Posterior cingulate gyrus (tissue), 11 donors: ENCODE measurements at places on chromosomes 7 and 10.

GRCh38 chr10:106557053-106557452 lies 607.5 kb downstream of the SORCS1 start:
- DNase-seq: no peak

DNA sequence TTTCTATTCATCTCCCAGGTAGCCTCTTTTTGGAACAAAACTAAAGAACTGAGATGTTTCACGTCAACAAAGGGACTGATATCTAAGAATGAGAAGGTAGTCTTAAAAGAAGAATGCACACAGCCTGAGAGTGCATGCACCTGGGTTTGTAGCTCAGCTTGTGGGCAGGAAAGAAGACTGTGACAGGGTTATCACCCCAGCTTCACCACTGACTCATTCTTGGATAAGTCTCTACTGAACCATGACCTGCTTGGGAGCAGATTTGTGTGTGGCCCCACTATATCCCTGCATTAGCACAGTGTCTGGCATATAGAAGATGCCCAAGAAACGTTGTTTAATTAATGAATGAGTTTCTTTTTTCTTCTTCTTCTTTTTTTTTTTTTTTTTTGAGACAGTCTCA lies 187.5 kb downstream of the GPAM start:
- DNase-seq: no peak

DNA sequence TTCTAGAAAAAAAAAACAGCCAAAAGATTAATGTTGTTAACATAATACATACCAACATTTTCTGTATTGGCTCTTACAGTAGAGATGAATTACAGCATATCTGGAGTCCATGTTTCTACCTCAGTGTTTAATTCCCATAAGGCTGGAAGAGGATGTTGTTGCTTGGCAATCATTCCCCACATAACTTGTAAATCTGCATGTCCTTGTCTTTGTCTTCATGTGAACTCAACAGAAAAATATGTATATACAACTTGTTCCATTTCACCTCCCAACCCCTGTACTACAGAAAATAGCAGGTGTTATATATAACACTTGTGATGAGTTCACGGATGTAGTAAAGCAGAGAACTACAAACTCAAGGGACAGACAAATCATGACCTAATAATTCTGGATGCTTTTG lies 160.9 kb upstream of the SEMA3C start:
- no peak for DNase-seq

GRCh38 chr10:30503700-30504266 lies 69.8 kb downstream of the MAP3K8 start:
- no peak for DNase-seq

DNA sequence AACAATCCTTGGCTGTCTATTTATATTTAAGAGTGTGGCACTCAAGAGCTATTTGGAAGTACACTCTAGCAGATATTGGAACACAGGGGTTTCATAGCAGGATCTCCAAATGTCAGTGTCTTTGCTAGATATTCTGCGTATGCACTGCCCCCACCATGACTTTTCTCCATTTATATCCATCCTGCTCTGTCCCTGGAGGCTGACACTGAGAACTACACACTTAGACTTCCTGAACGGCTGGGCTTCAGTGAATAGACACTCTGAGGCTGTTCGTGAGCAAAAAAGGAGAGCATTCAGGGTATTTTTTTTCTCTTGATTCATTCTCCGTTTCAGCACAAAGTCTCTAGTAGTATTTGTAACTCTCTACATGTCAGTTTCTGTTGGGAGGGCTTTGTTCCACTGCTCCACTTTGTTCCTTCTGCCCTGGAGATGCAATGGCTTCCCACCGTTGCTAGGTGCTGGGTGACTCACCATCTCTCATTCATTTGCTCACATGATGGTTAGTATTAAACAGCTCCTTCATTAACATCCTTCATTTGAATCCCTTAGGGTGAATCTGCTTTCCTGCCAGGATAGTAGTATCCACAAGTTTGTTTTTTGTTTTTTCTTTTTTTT lies 155.9 kb upstream of the SLC13A1 start:
- DNase-seq: no peak

DNA sequence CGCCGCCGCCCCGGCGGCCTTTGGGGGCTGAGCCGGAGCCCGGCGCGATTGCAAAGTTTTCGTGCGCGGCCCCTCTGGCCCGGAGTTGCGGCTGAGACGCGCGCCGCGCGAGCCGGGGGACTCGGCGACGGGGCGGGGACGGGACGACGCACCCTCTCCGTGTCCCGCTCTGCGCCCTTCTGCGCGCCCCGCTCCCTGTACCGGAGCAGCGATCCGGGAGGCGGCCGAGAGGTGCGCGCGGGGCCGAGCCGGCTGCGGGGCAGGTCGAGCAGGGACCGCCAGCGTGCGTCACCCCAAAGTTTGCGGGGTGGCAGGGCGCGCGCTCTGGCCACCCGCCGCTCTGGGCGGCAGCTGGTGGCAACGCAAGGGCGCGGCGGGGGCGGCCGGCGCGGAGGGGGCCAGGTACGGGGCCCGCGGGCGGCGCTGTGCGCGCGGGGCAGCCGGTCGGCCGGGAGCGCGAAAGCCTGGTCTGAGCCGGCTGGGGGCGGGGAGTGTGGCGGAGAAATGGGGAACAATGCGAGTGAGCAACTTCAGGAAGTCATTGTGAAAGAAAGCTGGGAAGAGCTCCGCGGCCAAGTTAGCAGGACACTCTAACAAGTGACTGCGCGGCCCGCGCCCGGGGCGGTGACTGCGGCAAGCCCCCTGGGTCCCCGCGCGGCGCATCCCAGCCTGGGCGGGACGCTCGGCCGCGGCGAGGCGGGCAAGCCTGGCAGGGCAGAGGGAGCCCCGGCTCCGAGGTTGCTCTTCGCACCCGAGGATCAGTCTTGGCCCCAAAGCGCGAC lies at the start of gene IKZF1:
IKZF1 (plus strand) TSS at position 588 of the 782 bp plus-strand sequence. CDS start 14,346 bp downstream, outside the sequence.
- no peak for DNase-seq

DNA sequence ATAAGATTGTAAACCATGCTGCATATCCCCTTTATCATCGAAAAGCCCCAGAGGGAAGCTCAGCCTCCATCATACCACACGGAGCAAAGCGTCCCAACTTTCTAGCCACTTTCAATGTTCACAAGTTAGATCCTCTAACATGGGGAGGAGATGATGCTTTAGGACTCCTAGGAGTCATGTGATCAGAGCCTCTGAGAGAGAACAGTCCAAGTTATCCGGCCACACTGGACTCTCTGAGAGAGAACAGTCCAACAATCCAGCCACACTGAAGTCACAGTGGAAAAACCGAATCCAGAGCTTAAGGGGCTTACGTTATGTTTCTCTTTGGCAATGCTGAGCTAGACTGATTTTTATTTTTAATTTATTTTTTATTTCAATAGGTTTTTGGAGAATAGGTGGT lies 72.5 kb downstream of the MALSU1 start:
- no peak for DNase-seq

DNA sequence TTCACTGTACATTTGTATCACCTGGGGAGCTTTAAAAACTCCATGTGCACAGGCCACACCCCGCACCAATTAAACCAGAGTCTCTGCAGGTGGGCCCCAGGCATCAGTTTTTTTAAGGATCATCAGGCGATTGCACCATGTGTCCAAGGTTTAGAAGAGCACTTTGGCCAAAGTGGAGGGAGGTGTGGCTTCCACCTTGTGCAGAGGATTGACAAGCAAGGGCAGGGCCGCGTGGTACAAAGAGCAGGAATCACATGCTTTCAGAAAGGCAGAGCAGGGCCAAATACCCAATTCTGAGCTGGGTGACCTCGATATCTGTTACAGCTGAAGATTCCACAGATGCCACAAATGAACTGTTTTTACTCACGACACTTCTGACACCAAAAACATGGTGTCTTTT lies 52.4 kb downstream of the NOC3L start:
- DNase-seq: no peak

GRCh38 chr7:151719897-151720242 lies 157.0 kb downstream of the PRKAG2 start:
- peak; percentile 35 for DNase-seq

GRCh38 chr10:690372-691161 lies 1.1 kb upstream of the DIP2C start:
- no peak for DNase-seq

DNA sequence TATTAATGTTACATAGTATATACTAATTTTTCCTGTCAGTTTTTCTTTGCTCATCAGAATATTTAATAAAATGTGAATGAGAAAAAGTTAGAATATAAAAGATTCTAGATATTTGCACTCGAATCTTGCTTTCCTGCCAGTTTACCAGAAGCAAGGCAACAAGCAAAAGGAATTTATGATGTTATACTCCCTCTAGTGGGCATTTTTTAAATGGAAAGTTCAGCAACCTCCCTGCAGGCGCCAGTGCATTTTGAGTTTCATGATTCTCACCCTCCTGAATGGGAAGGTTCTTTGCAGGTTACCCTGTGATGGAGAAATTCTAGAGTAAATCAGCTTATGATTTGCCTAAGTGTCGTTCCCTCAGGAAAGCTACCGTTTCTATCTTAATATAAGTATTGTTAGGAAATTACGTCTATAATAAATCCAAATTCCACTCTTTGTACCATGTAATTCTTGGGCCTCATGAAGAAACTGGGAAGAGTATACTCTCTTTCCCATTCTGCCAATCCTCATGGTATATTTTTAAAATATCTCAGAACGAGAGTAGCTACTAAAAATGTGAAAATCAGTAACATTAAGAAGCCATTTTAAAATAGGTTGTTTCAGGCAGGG lies 350.0 kb downstream of the CRPPA start:
- no peak for DNase-seq

- DNase-seq: no peak
Observed at GRCh38 chr10:130018265-130018664, 54.2 kb upstream of the EBF3 start.

DNA sequence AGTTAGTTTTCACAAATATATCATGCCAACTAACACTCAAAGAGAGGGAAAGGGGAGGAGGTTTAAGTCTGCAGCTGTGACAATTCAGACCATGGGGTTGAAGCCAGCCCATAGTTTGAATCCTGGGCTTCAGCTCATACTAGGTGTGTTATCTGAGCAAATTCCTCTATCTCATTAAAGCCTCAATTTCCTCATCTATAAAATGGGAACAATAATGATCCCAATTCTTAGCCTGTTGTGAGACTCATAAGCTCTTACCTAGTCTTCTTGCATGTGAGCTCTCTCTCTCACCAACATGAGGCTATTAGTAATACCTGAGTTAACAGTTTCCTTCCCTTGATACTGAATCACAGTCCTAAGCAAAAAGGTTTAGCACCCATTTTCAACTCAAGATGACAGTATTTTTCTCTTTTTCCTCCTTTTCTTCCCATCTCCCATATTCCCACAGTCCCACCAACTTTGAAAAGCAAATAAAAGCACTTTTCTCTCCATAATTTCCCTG lies 49.8 kb downstream of the NUDCD3 start:
- DNase-seq: no peak

GRCh38 chr10:50027195-50027594 lies 39.0 kb downstream of the AGAP6 start:
- no peak for DNase-seq

- no peak for DNase-seq
Observed at GRCh38 chr7:95101422-95101821, 194.0 kb downstream of the PPP1R9A start.

DNA sequence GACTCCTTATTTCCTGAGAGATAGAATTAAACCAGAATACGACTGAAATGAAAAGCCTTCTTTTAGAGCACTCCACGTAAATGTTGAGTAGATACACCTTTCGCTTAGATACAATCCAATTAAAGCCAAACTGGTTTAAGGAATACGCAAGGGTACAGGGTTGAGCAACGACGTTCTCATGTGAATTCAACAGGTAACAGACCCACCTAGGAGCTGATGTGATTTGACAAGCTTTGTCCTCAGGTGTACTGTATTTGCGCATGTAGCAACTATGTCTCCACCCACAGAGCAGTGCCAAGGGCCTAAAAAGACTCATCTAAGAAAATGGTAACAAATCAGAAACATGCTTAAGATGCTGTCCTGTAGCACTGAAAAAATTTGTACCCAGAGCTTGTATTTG lies 139.6 kb downstream of the GATA3 start:
- no peak for DNase-seq

DNA sequence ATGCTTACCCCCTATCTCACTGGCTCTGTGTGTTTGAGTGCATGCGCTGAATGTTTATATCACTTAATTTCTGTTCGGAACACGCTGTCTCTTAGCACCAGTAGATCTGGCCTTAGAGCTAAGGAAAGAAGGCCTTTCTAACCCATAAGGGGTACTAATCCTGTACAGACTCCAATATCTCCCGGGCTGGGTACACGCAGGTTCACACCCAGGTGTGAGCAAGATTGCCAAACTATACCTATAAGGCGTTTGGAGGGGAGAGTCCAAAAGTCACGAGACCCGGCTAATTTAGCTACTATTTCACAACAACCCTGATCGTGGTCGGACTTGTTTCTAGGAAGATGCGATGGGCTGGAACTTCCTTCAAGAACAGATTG lies 727 bp upstream of the PDSS1 start:
- DNase-seq: no peak

DNA sequence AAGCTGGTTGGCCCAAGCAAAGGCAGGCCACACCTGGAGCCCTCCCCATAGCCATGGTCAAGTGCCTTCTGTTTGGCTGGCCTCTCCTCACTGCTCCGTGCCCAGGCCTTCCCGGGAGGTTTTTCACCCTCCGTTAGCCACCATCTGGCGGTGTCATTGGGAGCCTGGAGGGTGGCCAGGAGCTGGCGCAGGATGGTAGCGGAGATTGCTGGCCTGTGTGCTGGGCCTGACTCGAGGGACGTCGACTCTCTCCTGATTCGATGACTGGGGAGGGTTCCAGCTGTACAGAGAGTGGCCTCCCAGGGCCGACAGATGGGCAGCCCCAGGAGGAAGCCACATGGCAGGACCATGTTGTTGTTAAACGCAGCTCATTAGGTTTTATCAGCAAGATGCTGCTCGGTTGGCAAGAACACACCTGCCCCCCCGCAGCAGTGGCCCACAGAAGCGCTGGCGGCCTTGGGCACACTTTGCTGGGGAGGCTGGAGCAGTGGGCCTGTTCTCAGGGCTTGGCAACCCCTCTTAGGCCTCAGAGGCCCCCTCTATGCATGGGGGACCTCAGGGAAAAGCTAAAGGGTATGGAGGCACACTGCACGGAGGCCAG lies 64.0 kb upstream of the CACUL1 start:
- DNase-seq: peak; percentile 16

- no peak for DNase-seq
Observed at GRCh38 chr7:108911016-108911415, 341.3 kb downstream of the DNAJB9 start.

DNA sequence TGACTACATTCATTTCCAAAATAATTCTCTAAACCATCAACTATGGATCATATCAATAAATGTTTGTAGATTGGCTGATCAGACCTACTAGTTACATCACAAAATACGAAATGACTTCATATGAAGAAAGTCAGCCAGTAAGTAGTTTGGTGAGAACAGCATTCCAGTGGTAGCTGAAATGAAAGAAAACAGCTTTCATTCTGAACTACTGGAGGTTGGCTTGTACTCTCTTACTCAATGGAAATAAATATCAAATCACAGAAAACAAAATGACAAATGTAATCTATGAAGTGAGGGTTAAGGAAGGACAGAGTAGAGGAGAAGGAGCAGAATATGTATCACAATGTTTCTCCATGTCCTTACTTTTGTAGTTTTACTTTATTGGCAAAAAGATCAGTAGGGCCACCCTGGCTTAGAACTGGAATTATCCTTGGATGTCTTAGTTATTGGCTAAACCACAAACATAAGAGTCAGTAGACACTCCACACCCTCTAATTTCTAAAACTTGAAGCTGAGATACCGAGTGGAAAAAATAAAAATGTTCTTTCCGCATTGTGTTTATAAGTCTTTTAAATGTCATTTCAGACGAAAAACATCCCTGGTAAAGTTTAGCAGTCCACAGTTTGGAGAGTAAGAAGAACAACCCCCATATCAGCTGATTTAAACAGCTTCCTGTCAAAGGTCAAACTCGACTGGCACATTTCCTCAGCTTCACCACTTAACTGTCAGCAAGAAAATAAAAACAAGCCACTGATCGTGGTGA lies 74.0 kb upstream of the DGKI start:
- DNase-seq: no peak

GRCh38 chr10:80693565-80693964 lies 155.9 kb downstream of the SH2D4B start:
- DNase-seq: no peak
